ENCODE measurements at places on chromosomes 7 and 10.

- DNase-seq = no peak
These were observed 19.5 kb downstream of the HSPA12A start for GRCh38 chr10:116722736-116723427.

- no peak for DNase-seq
These were observed 51.8 kb downstream of the GSDME start for GRCh38 chr7:24705461-24705954.

GRCh38 chr7:158586499-158587161 lies 993 bp downstream of the PTPRN2 start:
- no peak for DNase-seq

- no peak for DNase-seq
These were observed 65.5 kb upstream of the CREB5 start for GRCh38 chr7:28346676-28347363.

DNA sequence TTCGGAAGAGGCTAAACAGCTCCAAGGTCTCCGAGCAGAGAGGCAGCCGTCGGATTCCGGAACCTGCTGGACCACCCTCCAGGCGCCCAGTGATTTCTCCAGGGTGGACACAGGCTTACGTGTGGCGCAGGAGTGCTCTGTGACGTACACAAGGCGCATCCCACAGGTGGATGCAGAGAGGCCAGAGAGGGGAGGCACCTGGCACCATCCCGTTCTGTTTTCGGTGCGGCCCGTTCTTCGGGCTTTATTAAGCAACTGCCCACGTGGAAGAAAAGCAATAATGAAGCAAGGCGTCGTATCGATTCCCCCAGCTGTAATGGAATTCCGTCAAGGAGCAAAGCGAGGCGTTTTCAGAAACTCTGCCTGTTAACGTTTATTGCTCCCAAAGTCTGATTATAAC lies 163.6 kb downstream of the PTPRN2 start:
- DNase-seq = no peak

GRCh38 chr7:86950360-86950759 lies 109.1 kb downstream of the ELAPOR2 start:
- no peak for DNase-seq

DNA sequence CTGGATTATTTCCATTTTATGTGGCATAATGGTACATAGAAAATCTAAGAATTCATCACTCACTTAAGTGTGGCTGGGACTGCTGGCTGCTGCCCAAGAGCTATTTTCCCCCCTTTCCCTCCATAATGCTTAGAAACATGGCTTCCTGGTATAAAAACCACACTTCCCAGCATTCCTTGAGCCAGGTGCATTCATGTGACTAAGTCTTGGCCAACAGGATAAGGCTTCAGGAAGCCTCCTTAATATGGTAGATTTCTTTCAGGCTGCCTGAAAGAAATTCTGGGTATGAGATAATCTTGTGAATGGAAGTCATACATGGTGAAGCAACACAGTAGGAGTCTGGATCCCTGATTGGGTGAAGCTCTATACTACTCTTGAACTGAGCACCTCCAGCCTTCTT lies 178.0 kb downstream of the JAZF1 start:
- no peak for DNase-seq
